ENCODE measurements at places on chromosomes 4 and X. TPM values are rescaled to one million over a fixed set of nuclear protein-coding genes. Genes with fewer than 3 reads are reported as not detected.

DNA sequence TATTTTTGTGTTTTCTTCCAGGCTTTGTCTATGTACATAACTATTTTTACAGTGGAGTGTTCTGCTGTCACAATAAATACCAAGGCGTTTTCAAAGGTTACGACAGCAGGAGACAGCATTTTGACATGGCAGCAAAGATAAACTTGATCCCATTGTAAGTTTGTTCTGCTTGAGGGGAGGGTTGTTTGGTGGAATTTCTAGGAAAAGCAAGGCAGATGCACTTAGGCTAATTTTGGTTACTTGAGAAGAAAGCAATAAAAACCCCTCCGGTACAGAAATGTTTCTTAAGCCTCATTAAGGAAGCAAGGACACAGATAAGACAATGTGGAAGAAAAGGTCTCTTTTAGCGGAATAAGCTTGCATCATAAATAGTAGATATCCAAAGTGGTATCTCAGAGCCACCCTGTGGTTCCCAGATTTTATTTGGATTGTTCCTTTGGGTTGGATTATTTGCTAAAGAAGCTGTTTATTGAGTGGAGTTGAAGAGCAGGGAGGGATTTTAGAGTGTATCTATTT is 54.3 kb downstream of the CLCN5 start:
- no peak for DNase-seq

Gene ASB9
- 3.5 TPM for polyA plus RNA-seq

Gene CNGA2
- not detected for polyA plus RNA-seq

- DNase-seq = no peak
Observed at GRCh38 chr4:56026596-56026995, 77.9 kb downstream of the CEP135 start.

Gene UGT2B15
- not detected for polyA plus RNA-seq

DNA sequence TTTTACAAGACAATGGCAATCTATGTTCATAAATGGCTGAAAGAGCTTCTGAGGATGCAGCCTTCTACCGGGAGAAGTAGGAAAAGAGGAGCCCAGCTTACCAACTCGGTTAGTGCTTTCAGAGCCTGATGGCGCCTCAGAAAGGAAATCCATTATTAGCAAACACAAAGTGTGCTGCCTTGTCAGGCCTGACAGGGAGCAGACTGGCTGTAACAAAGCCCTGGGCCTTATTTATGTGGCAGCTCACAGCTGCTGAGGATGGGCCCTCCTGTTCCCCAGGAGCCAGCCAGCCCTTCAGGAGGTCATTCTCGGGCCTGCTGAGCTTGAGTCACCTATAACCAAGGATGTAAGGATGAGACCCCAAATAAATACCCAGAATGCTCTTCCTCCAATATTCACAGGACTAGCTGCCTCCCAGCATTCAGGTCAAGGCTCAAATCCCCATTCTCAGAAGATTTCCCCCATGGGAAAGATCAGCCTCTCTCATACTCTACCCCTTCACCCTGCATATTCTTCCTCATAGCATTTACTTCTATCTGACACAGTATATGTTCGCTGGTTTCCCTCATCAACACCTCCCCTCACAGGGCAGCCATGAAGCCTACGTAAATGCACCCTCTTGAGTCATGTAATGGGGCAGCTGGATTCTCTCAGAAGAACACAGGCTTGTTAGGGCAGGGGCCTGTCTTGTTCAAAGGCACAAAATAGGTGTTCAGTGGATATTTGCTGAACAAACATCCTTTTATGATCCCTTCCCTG is 227.0 kb upstream of the RASGEF1B start:
- DNase-seq = no peak

DNA sequence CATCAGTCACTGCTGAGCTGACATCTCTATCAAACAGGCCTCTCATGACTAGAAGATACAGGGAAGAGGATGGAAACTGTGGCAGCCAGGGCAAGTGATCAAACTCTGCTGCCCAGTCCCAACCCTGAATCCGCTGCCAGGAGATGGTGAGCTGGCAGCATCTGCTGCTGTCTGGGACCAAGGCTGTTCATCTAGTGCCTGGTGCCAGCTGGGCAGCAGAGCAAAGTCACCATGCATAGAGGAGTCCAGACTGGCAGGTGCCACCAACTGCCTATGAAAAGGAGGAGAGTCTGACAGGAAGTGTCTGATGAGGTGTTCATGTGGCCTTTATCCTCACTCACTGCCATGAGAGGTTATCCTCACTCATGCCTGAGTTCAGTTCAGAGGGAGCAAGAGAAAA is 518.9 kb downstream of the MID1IP1 start:
- DNase-seq = no peak

Data from hindlimb muscle (tissue), 1 donor.